Stimulated activated CD8-positive, alpha-beta memory T cell treated with anti-CD3 and anti-CD28 coated beads, Interleukin-4, amount 100 ng/mL, for 48 hours (primary cell): ENCODE measurements at places on chromosomes 7 and 10.

- DNase-seq, result no peak
Observed at GRCh38 chr10:93198401-93199131, 124.9 kb downstream of the CYP26A1 start.

DNA sequence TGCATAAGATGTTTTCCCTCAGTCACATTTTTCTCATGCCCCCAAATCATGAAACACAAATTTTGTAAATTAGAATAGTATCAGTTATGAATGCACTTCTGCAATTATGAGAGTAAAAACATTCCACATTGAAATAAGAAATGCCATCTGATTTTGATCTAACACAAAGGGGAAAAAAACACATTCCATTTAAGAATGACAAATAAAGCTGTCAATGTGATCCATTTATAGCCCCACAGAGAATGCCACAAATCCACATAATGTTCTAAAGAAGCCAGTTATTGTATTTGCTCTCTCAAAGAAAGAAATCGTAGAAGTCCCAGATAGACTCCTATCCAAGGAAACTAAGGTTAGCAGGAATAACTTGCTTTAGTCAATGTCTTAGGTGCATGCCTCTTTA is 48.7 kb upstream of the RHOBTB1 start:
- no peak for DNase-seq

DNA sequence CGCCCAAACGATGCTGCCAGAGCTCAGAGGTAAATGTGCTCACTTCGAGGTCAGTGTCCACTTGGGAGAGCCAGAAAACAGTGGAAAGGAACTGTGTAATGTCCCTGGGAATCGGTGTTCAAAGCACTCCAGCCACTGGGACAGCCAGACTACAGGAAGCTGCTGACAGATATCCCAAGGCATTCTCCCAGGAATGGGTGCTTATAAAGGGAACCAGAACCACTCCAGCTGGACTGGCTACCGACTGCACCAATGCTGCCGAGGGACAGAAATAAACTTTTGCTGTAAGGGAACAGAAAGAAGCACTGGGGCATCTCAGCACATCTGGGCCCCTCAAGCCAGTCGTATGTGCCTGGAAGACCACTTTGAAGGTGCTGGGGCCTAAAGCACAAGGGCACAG is 76.7 kb downstream of the ATXN7L1 start:
- no peak for DNase-seq

DNA sequence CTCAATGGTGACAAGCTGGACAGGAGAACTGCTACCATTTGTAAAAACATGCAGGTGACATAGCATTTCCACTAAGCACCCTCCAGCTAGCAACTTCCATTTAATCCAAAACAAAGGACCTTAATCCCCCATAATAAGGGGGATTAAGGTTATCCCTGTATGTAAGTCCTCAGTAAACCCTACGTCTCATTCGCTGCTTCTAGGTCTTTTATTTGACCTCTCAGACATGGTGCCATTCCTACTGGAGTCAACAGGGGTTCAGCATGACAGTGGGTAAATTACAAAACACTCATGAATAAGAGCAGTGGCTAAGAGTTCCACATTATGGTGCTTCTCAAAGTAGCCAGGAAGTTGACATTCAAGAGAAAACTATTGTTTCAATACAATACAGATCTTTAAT is 121.8 kb upstream of the CAV2 start:
- DNase-seq, result no peak

- DNase-seq, result peak; percentile 26
Observed at GRCh38 chr10:60524541-60524940, 134.9 kb upstream of the ANK3 start.
